ENCODE measurements at places on chromosomes 16 and 17.

- no peak for DNase-seq
These were observed 184.4 kb downstream of the AATF start for GRCh38 chr17:37133136-37133535.

DNA sequence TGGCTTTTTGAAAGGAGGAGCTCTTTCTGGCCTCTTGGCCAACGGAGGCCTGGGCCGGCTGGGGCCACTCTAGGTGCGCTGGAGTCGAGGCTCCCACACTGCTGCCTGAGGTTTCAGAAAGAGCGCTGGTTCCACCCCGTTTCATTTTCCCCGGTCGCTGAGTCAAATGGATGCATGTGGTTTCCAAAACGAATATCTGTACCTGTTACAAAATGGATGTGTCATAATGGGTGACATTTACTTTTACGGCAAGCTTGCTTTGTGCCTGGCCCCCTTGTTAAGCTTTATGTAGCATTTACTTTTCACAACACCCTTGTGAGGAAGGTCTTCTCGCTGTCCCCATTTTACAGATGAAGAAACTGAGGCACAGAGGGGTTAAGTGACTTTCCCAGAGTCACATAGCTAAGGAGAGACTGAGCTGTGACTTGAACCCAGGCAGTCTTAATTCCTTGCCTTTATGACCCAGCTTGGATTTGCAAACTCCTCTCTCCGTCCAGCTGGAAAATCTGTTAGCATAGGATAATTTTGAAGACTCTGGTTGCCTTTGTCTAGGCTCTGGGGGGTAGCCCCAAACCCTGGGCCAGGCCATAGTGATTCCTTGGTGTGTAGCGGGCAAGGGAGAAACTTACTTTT, 10.6 kb downstream of the KSR1 start:
- DNase-seq = no peak

GRCh38 chr16:66468321-66468965, 41.3 kb downstream of the BEAN1 start:
- DNase-seq = no peak

DNA sequence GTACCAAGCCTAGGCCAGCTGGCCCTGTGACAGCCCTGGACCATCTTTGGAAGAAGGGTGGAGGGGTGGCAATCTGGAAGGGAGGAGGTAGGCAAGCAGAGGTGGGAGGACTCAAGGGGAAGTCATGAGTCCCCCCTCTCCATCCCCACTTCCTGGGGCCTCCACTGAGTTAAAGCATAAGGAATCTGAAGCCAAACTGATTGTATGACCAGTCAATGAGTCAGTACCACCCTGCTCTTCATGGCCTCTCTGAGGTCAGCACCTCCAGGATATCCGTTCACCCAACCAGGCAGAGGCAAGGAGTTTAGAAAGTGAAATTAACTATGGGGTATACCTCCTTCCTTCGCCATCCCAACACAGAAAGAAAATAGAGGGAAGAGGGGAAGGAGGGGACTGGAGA, 272.7 kb downstream of the SOX9 start:
- DNase-seq = no peak

GRCh38 chr16:71472051-71472450, 10.0 kb upstream of the ZNF23 start:
- DNase-seq = no peak

GRCh38 chr17:72515291-72516065, 394.7 kb downstream of the SOX9 start:
- DNase-seq = no peak

- DNase-seq = no peak
These were observed 7.4 kb downstream of the GLIS2 start for GRCh38 chr16:4323071-4323844.

Data from stimulated activated CD8-positive, alpha-beta memory T cell treated with anti-CD3 and anti-CD28 coated beads, Interleukin-4, amount 100 ng/mL, for 1 hour (primary cell).